AG09309 (cell line): ENCODE measurements at places on chromosomes 7 and 10.

- no peak for DNase-seq
Measured at GRCh38 chr10:17387861-17388503, 66.4 kb downstream of the ST8SIA6 start.

DNA sequence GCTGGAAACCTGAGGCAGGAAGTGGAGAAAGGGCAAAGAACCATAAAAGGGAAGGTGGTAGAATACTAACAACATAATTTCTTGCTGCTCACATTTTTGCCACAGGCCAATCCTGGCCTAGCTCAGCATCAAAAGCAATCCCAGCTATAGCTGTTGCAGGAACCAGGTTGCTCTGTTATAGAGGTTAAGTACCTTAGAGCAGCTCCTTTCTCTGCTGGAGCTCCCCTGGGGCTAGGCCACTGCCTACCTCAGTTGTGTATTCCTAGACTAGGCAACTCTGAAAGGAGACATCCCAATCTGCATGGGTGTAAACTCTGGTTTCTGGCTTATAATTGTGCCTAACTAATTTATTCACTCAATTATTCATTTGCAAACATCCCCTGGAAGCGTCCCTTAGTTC, 108.4 kb downstream of the ZNF365 start:
- DNase-seq: no peak

DNA sequence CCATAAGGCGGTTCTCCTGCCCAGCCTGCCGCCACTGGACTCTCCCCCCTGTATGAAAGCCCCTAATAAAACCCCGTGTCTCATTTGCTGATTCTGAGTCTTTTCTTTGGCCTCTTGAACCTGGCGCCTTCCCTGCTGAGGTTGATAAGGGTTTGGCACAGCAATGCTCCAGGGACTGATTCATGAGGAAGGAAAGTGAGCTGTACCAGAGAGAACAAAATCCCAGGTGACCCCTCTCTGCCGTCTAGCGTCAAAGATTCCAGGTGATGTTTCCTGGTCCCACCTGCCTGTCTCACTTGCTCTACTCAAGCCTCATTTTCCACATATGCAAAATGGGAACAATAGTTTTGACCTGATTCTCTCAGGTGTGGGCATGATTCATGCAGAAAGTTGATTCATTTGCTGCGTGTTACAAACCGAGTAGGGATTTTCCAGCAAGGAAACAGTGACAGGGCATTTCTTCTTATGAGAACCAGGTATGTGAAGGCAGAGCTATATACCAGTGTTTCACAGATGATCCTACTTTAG, 730.6 kb upstream of the IGFBP3 start:
- DNase-seq: no peak

DNA sequence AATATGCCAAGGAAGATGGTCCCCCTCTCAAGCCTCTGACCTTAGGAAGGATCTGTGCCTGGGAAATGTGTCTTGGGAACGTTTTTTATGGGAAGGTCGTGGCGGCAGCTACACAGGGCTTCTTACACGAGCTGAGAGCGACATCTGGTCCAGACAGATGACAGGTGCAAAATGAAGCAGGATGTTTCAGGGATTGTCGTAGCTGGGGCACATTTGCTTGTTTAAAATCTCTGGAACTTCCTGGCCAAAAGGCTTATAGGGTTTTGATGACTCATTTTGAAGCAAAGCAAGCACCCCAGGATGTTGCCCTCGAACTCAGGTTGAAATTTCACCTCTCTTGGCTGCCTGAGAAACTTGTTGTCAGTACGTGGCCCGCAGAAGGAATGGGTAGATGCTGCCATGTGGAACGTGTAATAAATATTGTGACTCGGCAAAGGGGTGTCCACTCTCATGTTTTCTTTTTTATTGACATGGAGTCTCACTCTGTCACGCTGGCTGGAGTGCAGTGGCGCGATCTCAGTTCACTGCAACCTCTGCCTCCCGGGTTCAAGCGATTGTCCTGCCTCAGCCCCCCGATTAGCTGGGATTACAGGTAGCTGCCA, 117.5 kb downstream of the CAMK1D start:
- no peak for DNase-seq

DNA sequence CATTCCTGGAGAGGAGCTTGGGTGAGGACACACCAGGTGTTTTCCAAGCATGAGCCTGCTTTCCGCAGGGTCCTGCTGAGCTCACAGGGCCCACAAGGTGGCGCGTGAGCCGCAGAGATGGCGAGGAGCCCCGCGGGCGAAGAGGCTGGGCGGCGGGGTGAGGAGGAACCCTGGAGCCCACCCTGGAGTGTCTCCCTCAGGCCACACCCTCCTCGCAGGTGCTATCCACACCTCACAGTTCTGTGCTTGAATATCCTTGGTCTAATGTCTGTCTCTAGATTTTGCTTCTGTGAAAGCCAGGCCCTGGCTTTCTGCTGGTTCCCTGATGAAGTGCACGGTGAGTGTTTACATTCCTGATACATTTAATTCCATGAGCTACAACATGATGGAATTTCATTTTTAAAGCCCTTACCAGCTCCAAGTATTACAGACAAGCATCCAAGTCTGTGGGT, 433.6 kb downstream of the ACTR3B start:
- DNase-seq: no peak

- DNase-seq: no peak
Measured at GRCh38 chr10:120584786-120585185, 127.8 kb downstream of the PLPP4 start.

DNA sequence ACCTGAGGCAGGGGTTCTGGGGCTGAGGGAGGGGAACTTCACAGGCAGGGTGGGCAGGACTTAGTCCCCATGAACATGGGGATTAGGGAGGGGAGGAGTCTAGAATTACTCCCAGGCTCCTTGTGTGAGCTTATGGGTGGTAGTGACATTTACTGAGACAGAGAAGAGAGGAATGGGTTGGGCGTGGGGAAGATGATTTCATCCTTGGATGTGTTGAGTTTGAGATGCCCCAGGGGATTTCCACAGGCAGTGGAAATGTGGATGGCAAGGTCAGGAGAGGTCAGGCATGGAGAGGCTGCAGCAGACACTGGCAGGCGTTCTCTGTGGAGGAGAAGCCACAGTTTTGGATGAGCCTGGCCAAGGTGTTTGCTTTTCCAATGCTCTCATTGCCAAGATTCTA, 26.4 kb upstream of the GSDME start:
- DNase-seq: no peak

DNA sequence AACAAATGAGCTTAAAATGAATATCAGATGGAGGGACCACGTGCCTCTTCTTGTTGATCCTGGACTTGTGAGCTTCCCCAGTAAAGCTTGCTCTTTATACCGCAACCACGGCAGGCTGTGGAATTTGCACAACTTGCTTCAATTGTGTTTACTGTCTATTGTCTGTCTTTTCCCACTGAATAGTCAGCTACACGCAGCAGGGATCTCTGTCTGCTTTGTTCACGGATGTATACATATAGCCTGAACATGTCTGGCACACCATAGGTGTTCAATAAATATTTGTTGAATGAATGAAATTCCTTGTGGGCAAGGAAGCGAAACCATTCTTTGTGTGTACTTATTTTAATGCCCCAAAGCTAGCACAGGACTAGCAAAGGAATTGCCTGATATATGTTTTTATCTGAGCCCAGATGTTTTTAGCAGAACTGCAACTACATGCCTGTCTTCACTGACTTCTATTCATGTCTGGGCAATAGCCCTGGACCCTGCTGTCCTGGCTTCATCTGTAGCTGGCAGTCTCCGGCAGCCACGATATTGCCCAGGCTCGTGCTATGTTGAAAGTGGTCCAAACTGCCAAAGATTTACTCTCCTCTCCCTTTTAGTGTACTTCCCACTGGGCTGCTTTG, 29.9 kb upstream of the IFRD1 start:
- no peak for DNase-seq

DNA sequence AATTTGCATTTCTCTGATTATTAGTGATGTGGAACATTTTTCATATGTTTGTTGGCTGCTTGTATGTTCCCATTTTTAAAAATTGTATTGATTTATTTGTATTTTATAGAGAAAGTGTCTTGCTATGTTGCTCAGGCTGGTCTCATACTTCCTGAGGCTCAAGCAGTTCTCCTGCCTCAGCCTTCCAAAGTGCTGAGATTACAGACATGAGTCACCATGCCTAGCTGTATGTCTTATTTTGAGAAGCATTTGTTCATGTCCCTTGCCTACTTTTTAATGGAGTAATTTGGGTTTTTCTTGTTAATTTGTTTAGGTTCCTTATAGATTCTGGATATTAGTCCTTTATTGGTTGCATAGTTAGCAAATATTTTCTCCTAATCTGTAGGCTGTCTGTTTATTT, 214.2 kb upstream of the KAT6B start:
- no peak for DNase-seq

GRCh38 chr10:88347597-88348304, 235.4 kb downstream of the RNLS start:
- DNase-seq: no peak

DNA sequence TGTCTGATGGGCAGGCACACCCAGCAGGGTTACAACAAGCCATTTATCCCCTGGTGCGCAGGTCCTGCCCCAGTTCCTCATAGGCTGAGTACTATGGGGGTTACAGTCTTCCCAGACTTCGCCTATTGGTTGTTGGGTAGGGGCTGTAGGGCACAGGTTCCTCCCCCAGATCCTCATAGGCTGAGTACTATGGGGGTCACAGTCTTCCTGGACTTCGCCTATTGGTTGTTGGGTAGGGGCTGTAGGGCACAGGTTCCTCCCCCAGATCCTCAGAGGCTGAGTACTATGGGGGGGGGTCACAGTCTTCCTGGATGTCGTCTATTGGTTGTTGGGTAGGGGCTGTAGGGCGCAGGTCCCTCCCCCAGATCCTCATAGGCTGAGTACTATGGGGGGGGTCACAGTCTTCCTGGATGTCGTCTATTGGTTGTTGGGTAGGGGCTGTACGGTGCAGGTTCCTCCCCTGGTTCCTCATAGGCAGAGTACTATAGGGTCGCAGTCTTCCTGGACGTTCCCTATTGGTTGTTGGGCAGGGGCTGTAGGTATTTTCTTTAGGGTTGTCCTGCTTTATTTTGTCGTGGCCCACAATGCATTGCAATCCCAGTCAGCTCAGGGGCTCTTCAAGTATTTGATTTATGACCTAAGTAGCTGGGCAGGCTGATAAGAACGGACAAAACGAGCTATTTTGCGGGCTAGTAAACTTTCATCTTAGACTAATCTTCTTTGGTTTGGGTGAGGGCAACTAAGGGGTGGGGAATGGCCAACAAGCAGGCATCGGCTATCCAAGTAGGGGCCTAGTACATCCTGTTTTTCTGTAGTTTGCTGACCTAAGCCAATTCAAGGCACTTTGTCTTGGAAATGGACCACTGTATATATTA, 3.4 kb downstream of the LRRC27 start:
- DNase-seq: no peak

GRCh38 chr10:22646388-22646853, 68.0 kb downstream of the PIP4K2A start:
- DNase-seq: no peak

GRCh38 chr7:78760620-78761355, 692.7 kb downstream of the MAGI2 start:
- no peak for DNase-seq
